ENCODE measurements at places on chromosomes 2 and 18. TPM values are rescaled to one million over a fixed set of nuclear protein-coding genes. Genes with fewer than 3 reads are reported as not detected.

GPAT2 gene
- 1.0 TPM for total RNA-seq

LRP1B gene
- total RNA-seq, result not detected

PKDCC gene
- total RNA-seq, result 9.9 TPM

CTDSP1 gene
- 82.7 TPM for total RNA-seq

TMEFF2 gene
- not detected for total RNA-seq

DNA sequence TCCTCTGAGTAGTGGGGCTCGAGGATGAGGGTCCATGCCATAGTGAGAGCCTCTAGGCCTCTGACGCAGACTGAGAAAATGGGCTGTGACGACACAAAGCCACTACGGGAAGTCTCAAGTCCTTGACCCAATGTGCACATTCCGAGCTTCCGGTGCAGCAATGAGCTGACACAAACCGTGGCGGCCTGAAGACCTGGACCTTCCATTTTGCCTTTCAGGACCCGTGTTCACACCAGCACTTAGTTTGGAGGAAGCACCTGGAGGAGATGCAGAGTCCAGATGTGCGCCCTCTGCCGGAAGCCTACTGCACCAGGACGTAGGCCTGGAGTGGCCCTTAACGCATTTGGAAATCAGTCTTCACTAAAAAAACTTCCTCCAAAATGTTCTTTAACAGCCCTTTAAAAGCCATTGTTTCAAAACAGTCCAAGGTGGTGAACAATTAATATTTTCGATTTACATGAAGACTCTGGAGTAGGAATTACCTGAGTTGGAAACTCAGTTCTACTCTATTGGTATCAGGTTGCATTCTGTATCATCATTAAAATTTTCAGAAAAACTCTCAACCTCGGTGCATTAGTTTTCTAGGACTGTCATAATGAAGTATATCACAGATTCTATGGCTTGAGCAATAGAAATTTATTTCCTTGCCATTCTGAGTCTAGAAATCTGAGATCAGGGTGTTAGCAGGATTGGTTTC lies 33.9 kb downstream of the BMP10 start:
- peaks cover 3% of the 10 kb centered on the region for H3K27me3 ChIP-seq
- H3K4me1 ChIP-seq, result no peaks in the 10 kb centered on the region
- no peaks in the 10 kb centered on the region for H3K36me3 ChIP-seq

- peak; percentile 31 for DNase-seq
- no peaks in the 10 kb centered on the region for H3K27me3 ChIP-seq
- H3K36me3 ChIP-seq, result no peaks in the 10 kb centered on the region
- no peak overlapping the region for H3K27ac ChIP-seq
Observed at GRCh38 chr2:173830170-173830569, 135.0 kb downstream of the SP3 start.

DNA sequence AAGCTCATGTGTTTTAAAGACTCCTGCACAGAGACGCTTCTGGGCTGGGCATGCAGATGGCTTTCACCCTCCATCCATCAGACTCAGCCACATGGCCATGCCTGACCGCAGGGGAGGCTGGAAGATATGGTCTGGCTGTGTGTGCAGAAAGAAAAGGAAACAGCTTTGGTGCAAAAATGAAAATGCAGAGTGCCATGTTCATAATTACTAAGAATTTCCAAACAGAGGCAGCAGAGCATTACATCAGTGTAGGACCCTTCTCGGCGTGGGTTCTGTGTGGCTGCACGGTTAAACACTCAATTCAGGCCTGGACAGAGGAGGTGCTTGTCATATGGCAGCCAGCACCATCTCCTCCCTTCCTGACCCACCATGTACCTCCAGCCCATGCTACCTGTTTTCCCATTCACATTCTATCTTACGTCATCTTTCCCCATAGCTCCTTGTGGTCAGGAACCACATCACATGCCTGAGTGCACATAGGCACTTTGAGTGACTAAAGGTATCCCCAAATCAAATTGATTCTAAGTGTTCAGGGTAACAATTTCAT lies 200.3 kb upstream of the ID2 start:
- H3K4me3 ChIP-seq, result no peak overlapping the region
- H3K27ac ChIP-seq, result no peak overlapping the region
- H3K4me1 ChIP-seq, result no peaks in the 10 kb centered on the region
- no peak for DNase-seq

- no peaks in the 10 kb centered on the region for H3K36me3 ChIP-seq
- DNase-seq, result no peak
- H3K27ac ChIP-seq, result no peak overlapping the region
- peaks cover 8% of the 10 kb centered on the region for H3K4me1 ChIP-seq
- H3K27me3 ChIP-seq, result no peaks in the 10 kb centered on the region
- no peak overlapping the region for H3K4me3 ChIP-seq
Observed at GRCh38 chr2:176100547-176101140, 1.0 kb downstream of the HOXD12 start.

- H3K4me1 ChIP-seq, result no peaks in the 10 kb centered on the region
- H3K27ac ChIP-seq, result no peak overlapping the region
- no peak overlapping the region for H3K4me3 ChIP-seq
- H3K27me3 ChIP-seq, result no peaks in the 10 kb centered on the region
- no peak for DNase-seq
Observed at GRCh38 chr2:171208657-171209056, 48.0 kb upstream of the TLK1 start.

DNA sequence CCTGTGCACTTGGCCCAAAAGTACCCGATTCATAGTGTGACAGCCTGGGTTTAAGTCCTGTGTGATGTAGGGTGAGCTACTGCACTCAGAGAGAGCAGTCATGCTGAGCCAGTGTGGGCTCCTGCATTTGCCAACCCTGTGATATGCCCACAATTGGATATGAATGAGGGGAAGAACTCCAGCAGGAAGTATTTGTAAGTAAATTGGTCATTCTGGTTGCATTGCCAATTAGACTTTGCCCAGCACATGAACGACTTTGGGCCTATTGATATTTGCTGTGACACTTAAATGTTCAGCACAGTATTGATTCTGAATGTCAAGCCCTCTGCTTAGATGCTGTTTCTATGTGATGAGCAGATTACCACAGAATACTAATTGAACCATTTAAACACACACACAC lies 570.9 kb downstream of the PIK3C3 start:
- peaks cover 28% of the 10 kb centered on the region for H3K27me3 ChIP-seq
- H3K27ac ChIP-seq, result no peak overlapping the region
- DNase-seq, result no peak
- no peak overlapping the region for H3K4me3 ChIP-seq
- H3K36me3 ChIP-seq, result no peaks in the 10 kb centered on the region

- DNase-seq, result no peak
- no peaks in the 10 kb centered on the region for H3K36me3 ChIP-seq
- H3K27me3 ChIP-seq, result no peaks in the 10 kb centered on the region
- no peaks in the 10 kb centered on the region for H3K4me1 ChIP-seq
- no peak overlapping the region for H3K4me3 ChIP-seq
Observed at GRCh38 chr18:22585333-22585732, 167.6 kb upstream of the CTAGE1 start.

DNA sequence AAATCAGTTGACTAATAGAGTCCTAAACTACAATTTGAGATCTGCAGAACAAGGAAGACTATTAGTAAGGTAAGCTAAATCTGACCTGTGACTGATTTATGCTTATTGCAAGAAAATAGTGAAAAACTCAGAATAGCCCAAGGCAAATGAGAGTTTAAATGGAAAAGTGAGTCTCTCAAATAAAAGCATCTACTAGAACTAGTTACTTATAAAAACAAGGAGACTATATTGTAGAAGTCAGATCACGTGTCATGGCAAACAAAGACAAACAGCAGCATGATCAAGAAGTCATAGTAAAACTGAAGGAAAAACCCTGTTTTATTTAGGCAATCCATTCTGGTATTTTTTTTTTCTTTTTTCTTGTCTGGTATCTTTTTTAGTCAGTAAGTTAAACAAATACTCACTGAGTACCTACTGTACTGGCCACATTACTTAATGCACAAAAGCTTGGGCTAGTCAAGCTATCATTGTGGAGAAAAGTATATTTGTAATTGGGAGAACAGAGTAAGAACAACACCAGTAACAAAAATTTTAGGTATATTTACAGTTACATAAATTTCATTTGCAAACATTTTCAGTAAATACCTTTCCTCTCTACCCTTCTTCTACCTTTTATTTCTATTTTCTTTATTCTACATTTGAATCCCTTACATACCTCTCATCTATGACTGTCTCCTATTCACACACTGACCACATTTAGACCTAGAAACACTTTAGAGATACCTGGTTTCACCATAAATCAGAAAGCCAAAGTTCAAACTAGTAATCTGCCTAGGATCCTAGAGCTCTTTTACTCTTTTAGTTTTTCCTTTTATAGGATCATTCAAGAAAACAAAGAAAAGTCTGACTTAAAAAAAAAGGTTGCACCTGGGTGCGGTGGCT lies 23.7 kb downstream of the CCDC88A start:
- peaks cover 7% of the 10 kb centered on the region for H3K4me1 ChIP-seq
- H3K36me3 ChIP-seq, result no peaks in the 10 kb centered on the region
- no peak overlapping the region for H3K4me3 ChIP-seq
- no peak overlapping the region for H3K27ac ChIP-seq
- no peak for DNase-seq

GRCh38 chr2:232551250-232551638 lies 755 bp downstream of the EIF4E2 start:
- no peaks in the 10 kb centered on the region for H3K27me3 ChIP-seq
- H3K4me1 ChIP-seq, result peaks cover 7% of the 10 kb centered on the region

GRCh38 chr18:45349019-45349418 lies 266.3 kb upstream of the SLC14A2 start:
- peaks cover 7% of the 10 kb centered on the region for H3K4me1 ChIP-seq
- H3K27me3 ChIP-seq, result no peaks in the 10 kb centered on the region
- no peaks in the 10 kb centered on the region for H3K36me3 ChIP-seq
- no peak overlapping the region for H3K27ac ChIP-seq
